ENCODE measurements at places on chromosomes 2 and 18. TPM values are rescaled to one million over a fixed set of nuclear protein-coding genes. Genes with fewer than 3 reads are reported as not detected.

The IL18R1 gene
- 1.6 TPM for polyA plus RNA-seq

The RNF152 gene
- 5.3 TPM for polyA plus RNA-seq

The ERMN gene
- polyA plus RNA-seq = not detected

The FAM124B gene
- not detected for polyA plus RNA-seq

The CYP27C1 gene
- polyA plus RNA-seq = not detected

The TTR gene
- not detected for polyA plus RNA-seq

All from aorta (tissue), 5 donors.